ENCODE measurements at places on chromosomes 3 and 15.

- no peak for DNase-seq
These were observed 29.4 kb downstream of the ITGA11 start for GRCh38 chr15:68402432-68403160.

DNA sequence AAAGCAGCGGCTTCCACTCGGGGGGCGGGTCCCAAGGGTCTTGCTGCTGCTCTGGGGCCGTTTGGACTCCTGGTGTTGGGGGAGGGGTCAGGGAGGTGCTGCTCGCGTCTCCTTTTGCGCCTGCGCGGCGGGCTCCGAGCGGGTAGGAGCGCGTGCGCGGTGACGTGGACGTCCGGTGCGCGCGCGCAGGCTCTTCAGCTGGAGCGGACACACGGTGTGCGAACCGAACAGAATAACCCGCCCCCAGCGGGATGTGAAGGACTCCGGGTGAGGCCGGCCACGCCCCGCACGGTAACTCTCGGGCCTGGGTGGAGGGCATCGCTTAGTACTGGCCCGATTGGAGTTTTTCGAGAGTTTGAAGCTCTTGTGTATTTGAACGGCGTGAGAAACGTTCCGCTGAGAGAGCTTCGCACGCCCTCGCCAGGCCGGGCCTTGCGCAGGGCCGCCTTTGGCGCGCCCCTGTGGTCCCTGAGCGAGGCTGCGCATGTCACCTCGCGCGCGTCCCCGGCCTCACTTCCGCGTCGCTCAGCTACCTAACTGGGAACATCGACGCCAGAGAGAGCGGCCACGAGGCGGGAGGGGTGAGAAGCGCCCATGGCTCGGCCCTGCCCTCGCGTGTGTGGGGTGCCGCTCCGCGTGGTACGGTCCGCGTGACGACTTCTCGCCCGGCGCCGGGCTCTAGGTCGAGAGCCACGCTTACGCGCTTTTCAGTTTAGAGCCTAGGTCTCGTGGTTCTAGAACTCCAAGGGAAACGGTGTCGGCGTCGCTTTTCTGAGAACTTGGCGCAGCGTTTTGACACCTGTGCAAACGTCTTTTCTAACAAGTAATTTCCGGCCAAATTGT lies at the start of gene MGA:
Gene MGA, plus strand, starts transcription at position 171 of the 843 bp plus-strand sequence.
- DNase-seq = no peak

- no peak for DNase-seq
These were observed 178.8 kb upstream of the EIF1B start for GRCh38 chr3:40130721-40131120.

DNA sequence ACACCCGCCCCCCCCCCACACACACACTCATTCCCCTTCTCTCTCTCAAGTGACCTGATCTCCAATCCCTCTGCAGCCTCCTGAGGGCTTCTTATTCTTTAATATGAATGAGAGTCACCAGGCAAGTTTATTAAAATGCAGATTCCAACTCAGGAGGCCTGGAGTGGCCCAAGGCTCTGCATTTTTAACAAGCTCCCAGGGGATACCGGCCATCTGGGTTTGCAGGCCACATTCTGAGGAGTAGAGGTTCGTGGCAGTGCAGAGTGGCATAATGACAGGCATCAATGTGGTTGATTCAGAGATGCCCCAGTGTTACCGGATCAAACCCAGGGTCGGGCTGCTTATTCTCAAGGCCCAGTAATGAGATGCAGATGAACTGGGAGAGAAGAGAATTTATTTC lies 18.9 kb downstream of the EIF1B start:
- no peak for DNase-seq

GRCh38 chr15:31442699-31443111 lies 116.1 kb downstream of the KLF13 start:
- DNase-seq = no peak

DNA sequence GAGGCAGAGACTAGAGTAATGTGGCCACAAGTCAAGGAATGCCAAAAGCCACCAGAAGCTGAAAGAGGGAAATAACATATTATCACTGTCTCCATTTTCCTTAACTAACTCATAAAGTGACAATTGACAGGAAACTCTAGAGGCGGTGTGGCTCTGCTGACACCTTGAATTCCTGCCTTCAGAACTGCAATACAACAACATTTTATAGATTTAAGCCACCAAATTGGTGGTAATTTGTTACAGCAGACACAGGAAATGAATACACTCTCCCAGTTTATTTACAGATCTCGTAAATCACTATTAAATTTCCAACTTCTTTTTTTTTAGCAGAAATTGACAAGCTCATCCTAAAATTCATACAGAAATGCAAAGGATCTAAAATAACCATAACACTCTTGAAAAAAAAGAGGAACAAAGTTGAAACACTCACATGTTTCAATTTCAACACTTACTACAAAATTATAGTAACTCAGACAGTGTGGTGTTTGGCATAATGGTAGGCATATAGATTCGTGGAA lies 449.9 kb downstream of the OTOL1 start:
- no peak for DNase-seq

DNA sequence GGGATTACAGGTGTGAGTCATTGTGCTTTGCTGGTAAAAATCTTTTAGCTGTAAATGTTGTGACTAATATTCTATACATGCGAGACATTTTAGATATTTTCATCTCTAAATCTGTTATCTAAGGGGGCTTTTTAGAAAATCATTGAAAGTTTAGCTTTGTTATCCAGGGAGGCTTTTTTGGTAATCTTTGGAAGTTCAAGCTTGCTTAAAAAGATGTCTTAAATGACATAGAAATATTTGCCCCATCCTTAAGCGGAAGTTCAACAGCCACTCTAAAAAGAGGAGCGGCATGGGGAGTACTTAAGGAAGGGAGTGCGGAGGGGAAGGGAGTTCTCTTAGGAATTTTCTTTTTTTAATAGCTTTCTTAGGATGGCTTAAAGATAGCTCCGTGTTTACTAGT lies 26.1 kb downstream of the DNAJC13 start:
- no peak for DNase-seq

GRCh38 chr15:84035399-84035766 lies 200.2 kb upstream of the GOLGA6L4 start:
- DNase-seq = no peak

DNA sequence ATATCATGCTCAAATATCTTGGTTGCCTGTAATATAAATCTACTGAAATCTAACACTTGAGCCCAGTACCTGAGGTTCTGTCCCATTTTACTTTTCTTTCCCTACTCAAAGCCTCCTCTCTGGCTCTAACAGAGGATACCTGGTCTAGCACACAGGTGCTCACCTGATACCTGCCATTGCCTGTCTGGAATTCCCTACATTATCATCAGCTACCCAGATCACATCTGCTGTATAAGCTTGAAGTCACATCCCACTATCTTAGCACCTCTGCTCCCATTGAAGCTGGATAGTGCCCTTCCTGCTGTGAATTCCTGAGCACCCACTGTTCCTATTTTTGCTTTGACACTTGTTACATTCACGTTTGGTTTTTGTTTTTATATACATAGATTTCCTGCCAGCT lies 30.5 kb downstream of the GYG1 start:
- no peak for DNase-seq

DNA sequence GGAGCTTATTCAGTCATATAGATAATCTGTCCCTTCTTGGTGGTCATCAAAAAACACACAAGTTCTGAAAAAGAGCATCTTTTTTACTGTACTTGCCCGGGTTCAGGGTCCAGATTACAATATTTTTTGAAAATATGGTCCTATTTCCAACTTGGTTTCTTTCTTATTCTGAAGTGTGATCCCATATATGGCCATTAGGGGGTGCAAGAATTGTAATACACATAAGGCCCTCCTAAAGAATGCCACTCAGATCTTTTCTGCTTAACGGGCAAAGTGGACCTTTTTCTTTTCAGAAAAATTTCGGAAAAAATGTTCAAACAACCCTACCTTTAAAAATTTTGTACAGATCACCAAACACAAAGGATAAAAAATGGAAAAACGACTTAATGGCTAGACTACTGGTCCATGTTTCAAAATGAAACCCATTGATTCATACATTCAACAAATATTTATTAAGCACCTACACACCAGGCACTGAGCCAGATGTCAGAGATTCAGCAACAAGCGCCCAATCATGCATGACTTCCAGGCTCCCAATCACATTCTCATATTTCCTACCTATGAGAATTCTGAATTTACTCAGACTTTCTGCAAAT lies 102.0 kb upstream of the MYRIP start:
- DNase-seq = no peak

- no peak for DNase-seq
These were observed 428.7 kb downstream of the TBC1D5 start for GRCh38 chr3:17313746-17314145.

- DNase-seq = no peak
These were observed 88.8 kb downstream of the CRTC3 start for GRCh38 chr15:90618330-90619125.

- no peak for DNase-seq
These were observed 227.7 kb downstream of the ADAMTS17 start for GRCh38 chr15:100114100-100114499.

GRCh38 chr3:125136515-125136914 lies 76.0 kb downstream of the SLC12A8 start:
- no peak for DNase-seq

GRCh38 chr3:186665625-186666188 lies at the start of gene HRG:
Gene HRG, plus strand, starts transcription at chr3:186666014. Its CDS starts 18 bp downstream, at chr3:186666032.
- DNase-seq = no peak

GRCh38 chr3:165225604-165226003 lies 29.4 kb upstream of the SLITRK3 start:
- DNase-seq = no peak

DNA sequence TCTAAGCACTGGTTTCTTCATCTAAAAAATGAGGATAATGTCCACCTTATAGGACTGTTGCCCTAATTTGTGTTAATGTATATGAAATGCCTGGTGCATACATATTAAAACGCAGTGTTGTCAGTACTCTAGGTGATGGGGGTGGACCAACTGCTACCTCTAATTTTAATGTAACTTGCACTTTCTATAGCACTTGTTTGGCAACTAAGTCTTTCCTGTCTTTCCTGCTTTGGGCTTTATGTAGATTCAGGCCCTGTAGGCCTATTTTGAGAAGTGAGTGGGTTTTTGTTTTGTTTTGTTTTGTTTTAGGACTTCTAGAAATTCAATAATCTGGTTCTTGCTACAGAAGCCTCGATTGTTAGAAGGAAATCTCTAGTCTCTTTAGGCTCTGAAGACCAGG lies 21.2 kb downstream of the SLC7A14 start:
- no peak for DNase-seq

DNA sequence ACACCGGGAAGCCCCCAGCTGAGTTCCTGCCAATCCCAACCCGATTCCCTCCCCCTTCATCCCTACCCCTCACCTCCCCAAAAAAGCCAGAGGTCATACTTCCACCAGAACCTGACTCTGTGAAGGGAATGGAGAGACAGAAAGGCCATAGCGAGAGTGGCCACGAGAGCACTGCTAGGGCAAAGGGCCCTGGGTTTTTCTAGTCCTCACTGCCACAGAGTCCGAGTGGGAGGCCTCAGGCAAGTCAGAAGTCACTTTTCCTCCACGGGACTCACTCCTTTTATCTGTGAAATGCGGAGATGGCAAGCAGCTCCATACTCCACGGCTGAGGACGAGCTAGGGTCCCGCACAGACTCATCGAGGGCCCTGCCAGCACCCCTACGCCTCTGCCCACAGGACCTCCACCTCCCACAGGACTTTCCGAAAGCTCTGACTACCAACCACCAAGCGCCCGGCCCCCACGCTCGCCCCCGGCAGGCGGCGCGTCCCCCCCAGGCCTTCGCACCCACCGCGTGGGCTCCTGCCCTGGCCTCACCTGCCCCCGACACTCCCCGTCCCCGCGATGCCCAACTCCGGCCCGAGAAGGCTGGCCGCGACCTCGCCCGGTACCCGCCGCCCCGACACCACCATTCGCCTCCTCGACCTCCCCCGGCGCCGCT lies 792 bp downstream of the ATP13A3 start:
- no peak for DNase-seq

GRCh38 chr3:15713364-15713763 lies 84.4 kb downstream of the ANKRD28 start:
- DNase-seq = no peak

DNA sequence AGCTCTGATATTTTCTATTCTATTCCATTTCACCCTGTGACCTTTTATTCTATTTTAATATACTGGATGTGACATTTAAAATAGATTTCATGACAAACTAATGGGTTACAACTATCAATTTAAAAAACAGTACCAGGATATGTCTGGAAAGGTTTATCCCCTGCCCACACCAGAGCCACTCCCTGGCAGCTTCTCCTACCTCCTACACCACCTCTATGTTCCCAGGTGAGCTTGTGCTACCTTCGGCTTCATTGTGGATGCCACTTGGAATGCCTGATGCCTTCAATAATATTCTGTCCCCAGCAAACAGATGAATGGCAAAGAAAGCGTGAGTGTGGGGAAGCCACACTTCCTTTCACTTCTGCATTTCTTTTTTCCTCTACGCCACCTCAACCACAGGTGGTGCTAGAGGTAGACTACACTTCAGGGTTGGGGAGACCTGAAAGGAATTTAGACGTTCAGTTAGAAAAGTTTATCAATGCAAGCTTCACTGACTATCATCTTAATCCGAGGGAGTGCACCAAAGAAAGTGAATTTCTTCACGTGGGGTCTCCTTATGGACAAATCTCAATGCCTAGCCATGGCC lies 213.0 kb downstream of the SSR3 start:
- no peak for DNase-seq

DNA sequence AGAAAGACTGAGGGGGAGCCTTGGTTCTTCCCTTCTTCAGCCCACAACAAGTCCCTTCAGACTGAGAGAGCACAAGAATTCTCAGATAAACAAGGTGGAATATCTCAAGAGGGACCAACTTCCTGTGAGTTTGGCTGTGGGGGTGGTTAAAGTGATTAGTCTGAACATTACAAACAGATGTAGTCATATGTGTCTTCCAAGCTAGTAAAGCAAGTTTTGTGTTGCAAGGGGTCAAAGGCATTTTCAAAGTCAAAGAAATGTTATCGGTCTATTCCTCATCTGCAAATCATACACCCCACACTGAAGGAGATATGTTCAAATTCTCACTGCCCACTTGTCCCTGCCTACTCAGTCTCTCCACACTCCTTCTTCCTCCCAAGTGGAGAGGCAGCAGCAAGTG lies 242.5 kb downstream of the FAM43A start:
- DNase-seq = no peak

DNA sequence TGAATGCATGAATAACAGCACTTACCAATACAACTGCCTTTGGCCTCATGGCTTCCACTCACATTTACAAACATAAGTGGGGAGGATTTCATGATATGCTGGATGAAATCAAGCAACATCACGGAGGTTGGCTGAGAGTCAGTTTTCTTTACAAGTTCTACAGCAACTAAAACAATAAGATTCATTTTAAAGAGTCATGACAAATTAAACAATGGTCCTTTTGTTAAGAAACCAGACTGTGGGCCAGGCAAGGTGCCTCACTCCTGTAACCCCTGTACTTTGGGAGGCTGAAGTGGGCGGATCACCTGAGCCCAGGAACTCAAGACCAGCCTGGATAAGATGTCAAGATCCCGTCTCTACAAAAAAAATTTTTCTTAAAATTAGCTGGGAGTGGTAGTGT lies 12.4 kb downstream of the ATR start:
- DNase-seq = no peak

DNA sequence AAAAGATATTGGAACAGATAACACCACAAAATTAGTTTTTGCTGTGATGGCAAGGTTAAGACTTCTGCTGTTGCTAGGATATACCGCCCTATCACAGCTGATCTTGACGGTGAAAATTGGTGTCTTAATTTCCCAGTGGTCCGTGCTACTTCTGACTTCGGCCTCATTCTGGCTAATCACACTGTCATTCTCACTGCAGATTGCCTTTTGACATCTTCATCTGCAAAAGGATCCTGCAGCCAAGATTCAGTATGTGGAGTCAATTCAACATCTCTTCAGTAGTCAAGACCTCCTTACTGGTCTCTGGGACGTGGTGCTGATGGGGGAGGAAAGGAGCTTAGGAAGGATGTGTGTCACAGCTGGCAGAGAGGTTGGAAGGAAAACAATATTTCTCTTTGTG lies 438.6 kb downstream of the WDR72 start:
- DNase-seq = no peak
